ENCODE measurements at places on chromosomes 7 and 10. TPM values are rescaled to one million over a fixed set of nuclear protein-coding genes. Genes with fewer than 3 reads are reported as not detected.

LANCL2 gene
- 5.3 TPM for total RNA-seq

AIFM2 gene
- 13.8 TPM for total RNA-seq

DNA sequence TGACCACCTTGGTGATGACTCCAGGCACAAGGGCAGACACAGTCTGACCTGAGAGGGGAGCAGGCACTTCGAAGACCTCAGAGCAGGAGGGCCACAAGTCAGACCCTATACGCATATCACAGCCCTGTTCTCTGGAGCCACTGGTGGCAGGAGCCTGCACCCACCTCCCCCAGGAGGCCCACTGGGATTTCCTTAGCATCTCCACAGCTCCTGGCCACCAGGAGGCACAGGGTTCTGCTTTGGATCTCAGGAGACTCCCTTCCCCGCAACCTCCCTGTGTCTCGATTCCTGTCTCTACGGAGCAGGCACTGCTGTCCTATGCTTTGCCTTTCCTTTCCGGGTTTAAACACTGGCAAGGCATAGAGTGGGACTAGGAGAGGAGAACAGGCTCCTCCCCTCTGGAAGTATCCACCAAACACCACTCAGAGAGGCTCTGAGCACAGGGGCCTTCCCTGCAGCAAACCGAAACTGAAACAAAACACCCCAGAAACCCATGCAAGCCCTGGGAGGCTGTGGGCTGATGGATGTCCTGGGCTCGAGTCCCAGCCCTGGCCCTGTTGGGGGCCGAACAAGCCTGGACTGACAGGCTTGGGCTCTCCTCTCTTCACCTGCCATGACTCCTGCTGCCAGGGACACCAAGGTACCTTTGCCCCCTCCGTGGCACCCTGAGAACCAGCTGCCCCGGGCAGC lies 166.3 kb downstream of the NEURL1 start:
- no peaks in the 10 kb centered on the region for H3K27me3 ChIP-seq
- peak overlapping the region; percentile 88 for H3K4me3 ChIP-seq
- H3K4me1 ChIP-seq, result peaks cover 14% of the 10 kb centered on the region
- peak overlapping the region; percentile 89 for H3K27ac ChIP-seq
- peaks cover 28% of the 10 kb centered on the region for H3K36me3 ChIP-seq

- DNase-seq, result no peak
- H3K36me3 ChIP-seq, result no peaks in the 10 kb centered on the region
- no peak overlapping the region for H3K4me3 ChIP-seq
Measured at GRCh38 chr7:117741962-117742361, 131.3 kb downstream of the CTTNBP2 start.

GRCh38 chr10:5506246-5506645 lies 6.9 kb upstream of the CALML5 start:
- H3K36me3 ChIP-seq, result no peaks in the 10 kb centered on the region
- peaks cover 25% of the 10 kb centered on the region for H3K27me3 ChIP-seq
- no peak overlapping the region for H3K27ac ChIP-seq
- no peak for DNase-seq
- no peak overlapping the region for H3K4me3 ChIP-seq

Measured in activated CD8-positive, alpha-beta memory T cell treated with anti-CD3 and anti-CD28 coated beads, Interleukin-2, amount 10 ng/mL, durations not matched to agents 7 days and 5 days (primary cell).